ENCODE measurements at places on chromosomes 4 and X. TPM values are rescaled to one million over a fixed set of nuclear protein-coding genes. Genes with fewer than 3 reads are reported as not detected.

STK32B gene
- 2.8 TPM for total RNA-seq

XAGE1A gene
- total RNA-seq, result 0.75 TPM

- no peak for DNase-seq
Measured at GRCh38 chr4:144450526-144450925, 195.4 kb upstream of the HHIP start.

DNA sequence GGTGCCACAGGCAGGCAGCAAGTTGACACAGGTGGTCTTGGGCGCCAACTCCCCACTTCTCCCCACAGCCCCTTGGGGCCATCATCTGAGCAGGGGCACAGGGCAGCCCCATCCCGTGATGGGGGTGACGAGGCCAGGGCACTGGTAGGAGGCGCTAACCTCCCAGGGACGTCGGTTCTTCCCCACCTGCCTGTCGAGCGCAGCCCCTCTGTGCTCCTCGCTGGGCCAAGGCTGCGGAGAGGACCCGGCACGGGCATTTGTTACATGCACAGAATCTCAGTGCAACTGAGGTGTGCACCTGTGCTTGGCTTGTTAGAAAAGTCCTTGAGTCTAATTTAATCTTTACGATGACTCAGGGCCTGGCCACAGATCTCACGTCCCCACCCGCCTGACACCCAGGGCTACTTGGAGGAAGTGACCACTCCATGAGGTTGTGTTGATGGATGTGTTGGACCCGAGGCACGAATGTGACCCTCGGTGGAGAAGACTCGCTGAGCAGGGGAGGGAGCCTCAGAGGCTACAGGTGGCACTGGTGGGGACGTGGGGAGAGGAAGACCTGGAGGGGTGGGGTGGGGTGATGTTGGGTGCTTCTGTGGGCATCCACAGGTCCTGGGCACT, 3.1 kb upstream of the SH3TC1 start:
- no peak for DNase-seq

GRCh38 chrX:16993791-16994318, 47.4 kb downstream of the REPS2 start:
- no peak for DNase-seq

DNA sequence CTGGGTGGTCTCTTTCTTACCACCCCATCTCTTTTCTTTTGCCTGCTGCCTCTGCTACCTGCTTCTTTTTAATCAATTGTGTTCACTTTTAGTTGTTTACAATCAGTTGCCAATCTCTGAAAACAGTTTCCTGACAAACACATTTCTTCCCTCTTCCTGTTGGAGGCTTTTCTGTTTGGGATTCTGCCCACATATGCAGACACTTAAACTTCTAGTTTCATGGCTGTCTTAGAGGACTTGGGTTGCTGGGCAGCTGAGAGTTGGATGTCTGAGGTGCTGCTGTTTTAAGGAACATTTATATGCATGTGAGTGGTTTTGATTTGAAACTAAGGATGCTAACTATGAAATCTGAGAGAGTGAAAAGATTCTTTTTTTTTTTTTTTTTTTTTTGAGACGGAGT, 112.3 kb upstream of the LIMCH1 start:
- DNase-seq, result no peak

- no peak for DNase-seq
Measured at GRCh38 chrX:55663584-55663983, 40.4 kb downstream of the FOXR2 start.

- no peak for DNase-seq
Measured at GRCh38 chr4:10385994-10386394, 71.2 kb downstream of the ZNF518B start.
